ENCODE measurements at places on chromosomes 5 and 9.

- no peak for DNase-seq
Measured at GRCh38 chr5:14277385-14278320, 134.5 kb downstream of the TRIO start.

DNA sequence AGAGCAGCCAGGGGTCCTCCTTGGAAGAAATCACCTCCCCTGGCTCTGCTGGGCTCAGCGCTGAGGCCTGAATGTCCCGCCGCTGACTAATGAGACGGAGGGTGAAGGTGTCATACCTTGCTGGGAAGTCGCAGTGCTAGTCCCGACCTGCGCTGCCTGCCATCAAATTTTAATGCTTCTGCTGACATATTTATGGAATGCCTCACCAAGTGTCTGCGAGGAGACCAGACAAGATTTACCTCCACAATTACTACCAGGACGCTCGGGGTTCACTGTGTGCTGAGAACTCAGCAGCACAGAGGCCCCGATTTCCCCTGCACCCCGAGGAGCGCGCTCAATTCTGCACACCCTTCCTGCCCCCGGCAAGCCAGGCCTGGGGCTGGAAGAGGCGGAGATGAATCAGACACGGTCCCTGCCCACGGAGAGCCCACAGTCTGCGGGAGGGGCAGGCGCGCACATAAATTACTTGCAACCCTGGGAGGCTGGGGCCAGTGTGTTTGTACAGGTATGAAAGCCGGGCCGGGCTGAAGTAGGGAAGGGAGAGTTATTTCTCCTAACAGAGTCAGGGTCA is 175.2 kb downstream of the PAX5 start:
- DNase-seq = no peak

DNA sequence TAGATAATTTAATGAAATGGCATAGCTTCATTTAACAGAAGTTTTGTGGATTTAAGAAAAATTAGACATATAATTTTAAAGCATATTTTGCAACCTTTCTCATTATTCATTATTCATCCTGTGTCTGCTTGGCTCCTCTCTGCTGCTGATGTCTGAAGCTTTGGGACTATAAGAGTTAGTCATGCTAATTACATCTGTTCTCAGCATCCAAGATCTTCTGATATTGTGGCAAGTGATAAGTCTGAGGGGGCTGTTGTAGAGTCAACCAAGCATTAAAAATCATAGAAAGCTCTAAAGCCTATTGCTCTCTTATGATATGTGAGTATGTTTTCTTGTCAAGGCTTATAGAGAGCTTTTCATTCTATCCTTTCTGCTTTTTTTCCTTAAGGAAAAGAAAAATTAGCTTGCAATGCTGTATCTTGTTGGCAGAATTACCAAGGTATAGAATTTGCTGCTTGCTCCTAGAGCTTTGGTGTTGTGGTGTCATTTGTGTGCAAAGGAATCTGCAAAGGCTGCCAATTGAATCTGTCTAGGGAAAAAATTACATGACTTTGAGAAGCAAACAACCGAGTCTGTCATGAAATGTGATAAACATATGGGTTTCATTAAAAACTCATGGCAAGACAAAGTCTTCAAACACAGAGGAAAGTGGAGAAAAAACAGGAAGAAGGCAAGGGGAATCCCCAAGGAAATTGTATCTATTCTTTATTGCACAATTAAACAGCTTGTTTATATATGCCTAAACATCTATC is 156.1 kb upstream of the DAB2 start:
- no peak for DNase-seq

GRCh38 chr5:93078082-93079038 is 502.7 kb downstream of the NR2F1-AS1 start:
- no peak for DNase-seq

DNA sequence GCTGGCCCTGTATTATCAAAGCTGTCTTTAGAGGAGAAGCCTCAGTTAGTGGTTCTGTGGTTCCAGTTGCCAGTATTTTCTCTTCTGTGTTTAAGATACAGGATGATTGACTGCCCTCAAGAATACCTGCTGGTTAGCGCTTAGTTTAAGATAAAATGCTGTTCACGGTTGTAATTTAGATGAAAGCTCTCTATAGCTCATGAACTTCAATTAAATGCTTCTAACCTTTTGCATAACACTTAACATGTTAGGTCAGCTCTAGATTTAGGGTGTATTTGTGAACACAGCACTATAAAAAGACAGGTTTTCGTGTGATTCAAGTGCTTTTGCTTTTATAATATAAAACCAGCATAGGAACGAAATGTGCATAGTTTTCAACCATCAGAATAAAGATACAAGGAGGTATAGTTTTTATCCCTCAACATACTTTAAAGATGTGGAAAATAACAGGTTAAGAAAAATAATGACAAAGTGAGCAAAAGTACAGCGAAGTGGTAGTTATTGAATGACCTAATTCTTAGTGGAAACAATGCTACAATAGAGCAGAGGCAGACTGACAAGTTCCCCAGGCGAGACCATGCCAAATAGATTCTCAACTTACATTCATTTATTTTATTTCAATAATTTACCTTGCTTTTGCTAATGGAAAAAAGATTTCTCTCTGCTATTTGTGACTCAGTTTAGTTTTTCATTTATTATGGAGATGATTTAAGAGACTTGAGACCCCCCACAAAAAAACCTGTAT is 602.6 kb upstream of the DMAC1 start:
- DNase-seq = no peak
